Thyroid gland (tissue), 4 donors: ENCODE measurements at places on chromosomes 2 and 18. TPM values are rescaled to one million over a fixed set of nuclear protein-coding genes. Genes with fewer than 3 reads are reported as not detected.

- H3K27ac ChIP-seq = no peak overlapping the region
- no peak for DNase-seq
- no peaks in the 10 kb centered on the region for H3K27me3 ChIP-seq
- no peak overlapping the region for H3K4me3 ChIP-seq
Measured at GRCh38 chr2:1800306-1800705, 56.0 kb upstream of the PXDN start.

DNA sequence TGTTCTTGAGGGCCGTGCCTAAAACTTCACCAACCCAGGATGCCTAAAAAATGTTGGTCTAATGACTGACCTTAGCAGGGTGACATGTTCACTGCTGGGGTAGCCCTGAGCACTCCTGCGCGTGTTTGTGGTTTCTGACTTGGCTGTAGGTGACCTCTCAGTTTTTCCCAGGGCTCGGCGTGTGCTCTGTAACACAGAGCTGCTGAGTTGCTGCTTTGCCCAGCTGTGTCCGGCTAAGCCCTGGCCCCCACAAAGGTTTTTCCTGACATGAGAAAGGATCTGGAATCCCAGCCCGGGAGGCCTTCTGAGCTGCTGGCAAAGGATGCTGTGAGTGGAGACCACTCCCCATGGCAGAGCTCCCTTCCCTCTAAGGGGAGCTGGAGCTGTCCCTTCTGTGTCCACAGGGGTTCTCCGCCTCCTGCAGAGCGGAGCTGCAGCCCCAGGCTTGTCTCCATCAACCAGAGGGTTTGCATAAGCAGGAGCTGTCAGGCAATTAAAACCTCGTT, 52.7 kb downstream of the CRIM1 start:
- H3K36me3 ChIP-seq = no peaks in the 10 kb centered on the region
- H3K4me1 ChIP-seq = peaks cover 82% of the 10 kb centered on the region
- peak overlapping the region; percentile 48 for H3K27ac ChIP-seq
- no peak overlapping the region for H3K4me3 ChIP-seq
- no peak for DNase-seq
- H3K27me3 ChIP-seq = no peaks in the 10 kb centered on the region

DNA sequence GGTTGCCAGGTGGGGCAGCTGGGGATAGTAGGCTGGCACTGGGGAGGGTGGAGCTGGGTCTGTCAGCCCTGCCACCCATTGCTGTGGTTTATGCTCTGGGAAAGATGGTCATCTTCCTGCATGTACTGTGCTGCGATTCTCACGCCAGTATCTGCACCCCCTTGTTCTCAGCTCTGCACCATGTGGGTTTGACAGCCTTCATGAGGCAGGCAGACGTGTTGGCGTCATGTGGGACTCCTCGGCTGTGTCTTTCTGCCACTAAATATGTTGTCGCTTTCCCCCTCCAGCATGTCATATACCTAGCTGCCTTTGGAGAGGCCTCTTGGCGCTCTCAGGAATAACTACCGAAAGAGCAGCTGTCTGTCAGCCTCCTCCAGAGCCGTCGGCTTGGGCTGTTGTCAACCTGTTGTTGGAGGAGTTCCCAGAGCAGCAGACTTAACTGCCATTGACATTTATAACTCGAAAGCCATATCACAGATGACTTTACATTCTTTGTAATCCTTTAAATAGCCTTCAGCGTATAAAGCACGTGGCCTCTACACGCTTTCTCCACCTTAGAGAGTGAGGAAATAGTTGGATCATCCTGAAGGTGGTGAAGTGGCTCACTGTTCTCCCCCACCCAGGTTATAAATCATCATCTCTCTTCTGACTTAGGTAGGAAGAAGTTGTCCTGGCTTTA, 80.4 kb upstream of the MGAT5 start:
- no peak overlapping the region for H3K4me3 ChIP-seq
- no peaks in the 10 kb centered on the region for H3K27me3 ChIP-seq
- H3K4me1 ChIP-seq = peaks cover 31% of the 10 kb centered on the region

- H3K4me1 ChIP-seq = peaks cover 14% of the 10 kb centered on the region
- H3K27ac ChIP-seq = no peak overlapping the region
- H3K4me3 ChIP-seq = no peak overlapping the region
- DNase-seq = no peak
- H3K27me3 ChIP-seq = no peaks in the 10 kb centered on the region
Measured at GRCh38 chr18:63407734-63408133, 14.5 kb downstream of the VPS4B start.

DNA sequence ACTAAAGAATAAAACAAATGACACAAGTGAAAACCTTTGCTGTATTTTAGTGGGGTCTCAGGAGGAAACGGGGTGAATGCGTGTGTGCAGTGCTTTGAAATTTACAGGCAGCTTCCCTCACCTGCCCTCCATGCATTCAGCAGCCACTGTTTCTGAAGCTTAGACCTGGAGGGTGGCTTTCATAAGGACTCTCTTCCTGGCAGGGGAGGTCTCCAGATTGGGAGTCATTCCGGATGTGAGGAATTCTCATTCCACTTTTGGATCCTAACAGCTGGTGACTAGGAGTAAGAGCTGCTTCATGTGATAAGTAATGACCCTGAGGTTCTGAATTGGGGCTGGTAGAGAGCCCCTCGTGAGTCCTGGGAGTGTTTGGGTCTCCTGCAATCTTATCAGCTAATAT, 192.5 kb downstream of the SH3BP4 start:
- no peak for DNase-seq
- H3K4me1 ChIP-seq = no peaks in the 10 kb centered on the region
- H3K4me3 ChIP-seq = no peak overlapping the region
- H3K27ac ChIP-seq = no peak overlapping the region

Gene TUBA4B
- not detected for total RNA-seq

Gene NGEF
- 0.11 TPM for total RNA-seq

Gene WDR43
- 25.3 TPM for total RNA-seq
